ENCODE measurements at places on chromosomes 11 and 22.

DNA sequence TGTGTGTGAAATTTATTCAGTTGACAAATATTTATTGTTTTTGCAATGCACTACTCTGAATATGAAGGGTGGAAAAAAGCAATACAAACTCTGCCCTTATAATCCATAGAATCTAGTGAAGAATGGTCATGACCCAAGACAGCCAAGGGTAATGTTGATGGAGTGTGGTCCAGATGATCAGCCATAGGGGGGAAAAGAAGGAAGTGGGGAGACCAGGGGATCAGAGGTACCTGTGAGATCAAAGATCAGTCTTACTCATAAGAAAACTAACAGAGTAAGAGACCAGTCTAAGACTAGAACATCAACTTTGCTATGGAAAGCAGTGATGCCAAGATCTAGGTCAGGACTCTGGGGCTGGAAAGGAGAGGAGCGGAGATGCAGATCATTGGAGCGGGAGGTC lies 47.0 kb upstream of the ETS1 start:
- no peak for DNase-seq

DNA sequence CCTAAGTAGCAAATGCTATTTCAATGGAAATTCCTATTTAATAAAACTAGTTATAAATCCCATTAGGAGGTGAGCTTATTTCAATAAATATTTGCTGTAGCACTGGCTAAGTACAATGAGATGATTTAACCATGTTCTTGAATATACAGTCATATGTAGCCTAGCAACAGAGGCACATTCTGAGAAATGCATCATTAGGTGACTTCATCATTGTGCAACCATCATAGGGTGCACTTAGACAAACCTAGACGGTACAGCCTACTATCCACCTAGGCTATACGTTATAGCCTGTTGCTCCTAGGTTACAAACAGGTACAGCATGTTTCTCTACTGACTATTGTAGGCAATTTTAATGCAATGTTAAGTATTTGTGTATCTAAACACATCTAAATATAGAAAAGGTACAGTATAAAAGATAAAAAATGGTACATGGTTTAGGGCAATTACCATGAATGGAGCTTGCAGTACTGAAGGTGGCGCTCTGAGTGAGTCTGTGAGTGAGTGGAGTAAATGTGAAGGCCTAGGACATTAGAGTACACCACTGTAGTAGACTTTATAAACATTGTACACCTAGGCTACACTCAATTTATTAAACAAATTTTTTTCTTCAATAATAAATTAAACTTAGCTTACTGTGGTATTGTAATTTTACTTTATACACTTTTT lies 350.1 kb downstream of the CASP12 start:
- DNase-seq = peak; percentile 71

DNA sequence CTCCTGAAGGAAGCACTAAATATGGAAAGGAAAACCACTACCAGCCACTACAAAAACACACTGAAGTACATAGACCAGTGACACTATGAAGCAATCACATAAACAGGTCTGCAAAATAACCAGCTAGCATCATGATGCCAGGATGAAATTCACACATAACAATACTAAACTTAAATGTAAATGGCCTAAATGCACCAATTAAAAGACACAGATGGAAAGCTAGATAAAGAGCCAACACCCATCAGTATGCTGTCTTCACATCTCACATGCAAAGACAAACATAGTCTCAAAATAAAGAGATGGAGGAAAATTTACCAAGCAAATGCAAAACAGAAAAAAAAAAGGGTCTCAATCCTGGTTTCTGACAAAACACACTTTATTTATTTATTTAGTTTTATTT lies 171.7 kb downstream of the TTC28 start:
- no peak for DNase-seq

DNA sequence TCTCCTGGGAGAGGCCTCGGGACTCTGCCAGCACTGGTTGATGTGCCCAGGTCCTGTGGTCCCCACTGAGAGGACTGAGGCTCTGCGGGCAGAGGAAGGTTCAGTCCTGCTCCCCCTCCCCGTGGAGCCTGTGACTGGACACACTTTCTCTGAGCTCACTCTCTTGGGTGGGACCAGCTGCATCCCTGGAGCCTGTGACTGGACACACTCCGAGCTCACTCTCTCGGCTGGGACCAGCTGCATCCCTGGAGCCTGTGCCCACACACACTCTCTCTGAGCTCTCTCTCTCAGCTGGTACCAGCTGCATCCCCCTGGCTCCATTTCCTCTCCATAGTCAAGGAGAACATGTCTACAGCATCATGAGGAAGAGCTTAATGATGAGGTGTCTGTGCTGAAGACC lies 39.5 kb downstream of the TOLLIP start:
- DNase-seq = no peak

- DNase-seq = no peak
These were observed 54.2 kb downstream of the RDX start for GRCh38 chr11:110242188-110242587.

- no peak for DNase-seq
These were observed 276.2 kb downstream of the METTL15 start for GRCh38 chr11:28384418-28384817.

DNA sequence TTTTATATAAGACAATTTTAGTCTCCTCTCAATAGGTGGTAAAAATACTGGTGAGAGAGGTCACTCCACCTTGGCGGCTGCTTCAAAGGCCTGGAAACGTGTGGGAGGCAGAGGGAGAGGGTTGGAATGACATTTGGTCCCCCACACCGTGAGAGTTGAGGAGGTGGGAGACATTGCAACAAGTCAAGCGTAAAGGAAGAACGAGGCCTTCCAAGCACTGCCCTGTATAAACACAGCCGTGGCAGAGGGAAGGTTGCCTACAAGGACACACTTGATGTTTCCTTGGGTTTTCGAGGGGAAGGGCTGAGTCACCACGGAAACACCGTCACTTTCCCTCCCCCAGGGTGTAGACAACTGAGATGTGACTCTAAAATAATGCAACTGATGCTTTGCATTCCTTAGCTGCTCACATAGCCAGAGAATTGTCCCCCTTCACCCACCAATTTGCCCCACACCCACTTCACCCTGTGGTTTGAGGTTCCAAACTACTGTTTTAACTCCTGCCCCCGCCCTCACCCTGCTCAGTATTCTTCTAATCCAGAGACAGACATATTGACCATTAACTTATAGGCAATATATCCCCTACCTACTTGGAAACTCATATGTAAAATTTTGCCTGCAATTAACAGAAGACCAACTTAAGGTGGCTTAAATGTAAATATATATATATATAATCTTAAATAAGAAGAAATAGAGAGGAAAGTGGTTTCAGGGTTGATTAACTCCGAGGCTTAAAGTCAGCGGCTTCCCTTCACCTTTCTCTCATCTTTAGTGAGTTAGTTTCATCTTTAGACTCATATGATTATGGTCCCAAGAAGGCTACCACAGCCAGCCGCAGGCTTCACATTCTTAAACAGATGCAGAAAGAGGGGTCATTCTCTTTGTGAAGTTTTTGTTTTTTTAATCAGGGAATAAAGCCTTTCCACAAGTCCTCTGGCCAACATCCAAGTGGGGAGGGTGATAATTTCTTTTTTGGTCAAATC lies 54.1 kb upstream of the BDNF start:
- peak; percentile 58 for DNase-seq

DNA sequence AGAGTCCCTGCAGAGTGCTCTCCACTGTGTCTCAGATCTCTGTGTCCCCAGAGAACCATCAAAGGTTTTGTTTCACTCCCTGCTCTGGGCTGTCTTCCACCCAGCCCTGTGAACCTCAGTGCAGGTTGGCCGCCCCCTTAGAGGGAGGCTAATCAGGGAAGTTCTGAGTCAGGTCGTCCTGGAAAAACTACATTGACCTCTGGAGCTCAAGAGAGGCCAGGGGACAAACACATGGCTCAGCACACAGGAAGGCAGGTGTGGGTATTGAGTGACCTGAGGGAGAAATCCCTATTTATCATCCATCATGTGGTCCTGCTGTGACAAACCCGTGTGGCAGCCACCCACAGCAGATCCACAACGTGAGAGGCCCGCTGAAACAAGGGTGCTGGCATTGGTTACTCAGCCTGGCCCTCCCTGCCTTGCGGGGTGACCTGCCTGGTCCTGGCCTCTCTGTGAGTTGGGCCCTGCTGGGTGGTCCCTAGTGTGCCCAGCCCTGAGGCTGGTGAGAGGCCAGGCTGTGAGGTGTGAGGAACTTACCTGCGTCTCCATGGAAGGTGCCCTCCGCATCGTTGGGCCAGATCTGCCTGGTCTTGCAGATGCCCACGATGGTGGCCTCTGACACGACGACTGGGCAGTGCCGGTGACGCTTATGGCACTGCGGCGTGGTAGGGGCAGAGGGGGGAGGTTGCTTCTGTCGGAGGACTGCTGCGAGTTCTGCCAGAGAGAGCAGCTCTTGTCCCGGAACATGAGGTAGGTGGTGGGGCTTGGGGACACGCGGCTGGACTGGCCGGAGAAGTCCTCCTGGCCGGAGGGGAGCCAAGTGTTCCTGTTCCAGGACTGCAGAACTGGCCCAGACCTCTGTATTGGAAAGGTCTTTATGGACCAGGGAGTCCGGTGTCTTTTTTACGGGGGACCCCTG lies 669 bp upstream of the BCR start:
- peak; percentile 77 for DNase-seq

GRCh38 chr11:94120946-94121345 lies 7.7 kb upstream of the PANX1 start:
- no peak for DNase-seq

DNA sequence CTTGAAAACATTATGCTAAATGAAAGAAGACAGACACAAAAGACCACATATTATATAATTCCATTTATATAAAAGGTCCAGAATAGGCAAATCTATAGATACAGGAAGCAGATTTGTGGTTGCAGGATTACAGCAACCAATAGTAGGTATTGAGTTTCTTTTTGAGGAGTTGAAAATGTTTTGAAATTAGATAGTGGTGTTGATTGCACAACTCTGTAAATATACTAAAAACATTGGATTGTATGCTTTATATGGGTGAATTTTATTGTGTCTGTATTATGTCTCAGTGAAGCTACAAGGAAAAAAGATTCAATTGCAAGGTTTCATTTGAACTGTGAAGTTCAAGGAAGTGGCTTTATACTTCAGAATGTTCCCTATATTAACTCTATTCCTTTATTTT lies 3.0 kb upstream of the RRAS2 start:
- DNase-seq = no peak

- DNase-seq = no peak
These were observed 105.0 kb upstream of the SESN3 start for GRCh38 chr11:95335989-95336388.

- DNase-seq = no peak
These were observed 1.4 kb upstream of the BACE1-AS start for GRCh38 chr11:117289795-117290194.

DNA sequence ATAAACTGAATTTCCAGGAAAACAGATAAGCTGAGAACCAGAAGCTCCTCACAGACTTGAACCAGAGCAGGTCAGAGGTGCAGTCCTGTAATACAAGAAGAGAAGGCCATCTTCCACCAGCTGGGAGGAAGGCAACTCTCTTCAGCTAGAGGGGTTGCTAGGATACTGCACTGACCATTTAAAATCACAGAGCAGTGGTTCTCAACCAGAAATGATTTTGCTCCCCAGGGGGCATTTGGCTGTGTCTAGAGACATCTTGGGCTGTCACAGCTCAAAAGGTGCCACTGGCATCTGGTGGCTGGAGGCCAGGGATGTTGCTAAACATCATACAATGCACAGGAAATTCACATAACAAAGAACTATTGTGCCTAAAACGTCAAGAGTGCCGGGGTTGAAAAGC lies 17.2 kb downstream of the OPCML start:
- no peak for DNase-seq

Data from Karpas-422 (cell line).